ENCODE measurements at places on chromosomes 4 and X. TPM values are rescaled to one million over a fixed set of nuclear protein-coding genes. Genes with fewer than 3 reads are reported as not detected.

Gene FABP2
- not detected for total RNA-seq

Gene CFAP299
- 0.13 TPM for total RNA-seq

- DNase-seq = no peak
Observed at GRCh38 chrX:15207384-15207783, 62.5 kb downstream of the ASB9 start.

DNA sequence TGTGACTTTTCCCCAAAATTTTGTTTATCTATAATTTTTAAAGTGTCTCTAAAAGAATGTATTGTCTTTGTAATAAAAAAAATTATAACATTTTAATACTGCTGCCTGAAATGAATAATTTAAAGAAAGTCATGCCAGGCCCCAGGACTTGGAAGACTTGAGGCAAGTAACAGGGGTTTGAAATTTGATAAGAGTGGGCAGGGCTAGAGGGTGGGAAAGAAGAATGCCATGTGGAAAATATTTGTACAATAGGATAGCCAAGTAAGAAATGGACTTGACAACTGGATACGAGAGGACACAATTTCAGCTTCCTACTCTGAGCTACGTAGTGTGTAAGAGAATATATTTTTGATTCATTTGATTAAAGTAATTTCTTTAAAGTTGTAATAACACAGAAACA is 36.9 kb upstream of the ANKRD50 start:
- no peak for DNase-seq

Data from pulmonary artery endothelial cell (primary cell).